Stimulated activated CD4-positive, alpha-beta T cell treated with anti-CD3 and anti-CD28 coated beads, TNF-alpha, amount 100 ng/mL, for 1 hour (primary cell): ENCODE measurements at places on chromosomes 5 and 9.

GRCh38 chr9:123441769-123442168 is 85.8 kb downstream of the CRB2 start:
- no peak for DNase-seq

- no peak for DNase-seq
Measured at GRCh38 chr9:92658611-92659010, 11.3 kb downstream of the IPPK start.

- no peak for DNase-seq
Measured at GRCh38 chr9:105255421-105255820, 11.0 kb downstream of the SLC44A1 start.

DNA sequence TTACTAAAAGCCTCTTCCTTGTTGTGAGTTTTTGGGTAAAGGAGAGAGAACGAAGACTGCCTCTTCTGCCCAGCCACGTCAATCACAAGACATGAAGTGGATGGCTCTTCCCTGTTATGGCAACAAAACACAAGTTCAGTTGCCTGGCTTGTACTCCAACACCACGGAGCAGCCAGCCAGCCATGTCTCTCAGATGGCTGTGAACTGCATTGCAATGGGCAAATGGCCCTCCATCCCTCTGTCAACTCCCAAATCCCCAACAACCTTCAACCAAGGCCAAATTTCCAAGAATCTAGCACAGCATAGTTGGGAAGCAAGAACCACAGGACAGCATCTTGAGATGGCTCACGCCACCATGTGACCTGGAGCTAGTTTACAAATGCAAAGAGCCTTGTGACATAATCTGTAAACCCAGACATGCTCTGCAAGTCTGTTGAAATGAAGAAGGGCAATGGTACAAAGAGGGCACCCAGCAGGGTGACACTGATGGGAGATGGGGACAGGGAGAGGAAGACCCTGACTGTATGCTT is 53.9 kb downstream of the ZNF366 start:
- DNase-seq = no peak

GRCh38 chr9:102428305-102428704 is 566.8 kb upstream of the CYLC2 start:
- no peak for DNase-seq

- DNase-seq = no peak
Measured at GRCh38 chr5:134902071-134902801, 2.7 kb upstream of the PCBD2 start.

DNA sequence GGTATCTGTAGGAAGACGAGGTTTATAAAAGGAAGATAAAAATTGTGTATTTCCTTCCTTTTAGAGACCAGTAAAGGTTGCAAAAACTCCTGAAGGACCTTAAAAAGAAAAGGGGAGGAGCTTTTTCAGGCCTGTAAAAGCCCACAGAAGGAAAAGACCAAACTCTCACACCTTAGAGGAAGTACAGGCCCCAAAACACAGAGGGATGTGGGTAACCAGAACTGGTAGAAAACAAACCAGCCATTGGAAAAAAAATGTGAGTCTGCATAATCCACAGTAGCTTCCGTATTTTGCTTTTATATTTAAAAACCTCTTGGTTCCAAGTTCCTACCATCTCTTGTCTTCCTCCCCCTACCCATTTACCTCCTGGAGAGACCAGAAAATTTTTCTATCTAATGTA is 8.5 kb downstream of the GIN1 start:
- no peak for DNase-seq

- DNase-seq = no peak
Measured at GRCh38 chr5:41921166-41921565, 3.9 kb upstream of the FBXO4 start.

DNA sequence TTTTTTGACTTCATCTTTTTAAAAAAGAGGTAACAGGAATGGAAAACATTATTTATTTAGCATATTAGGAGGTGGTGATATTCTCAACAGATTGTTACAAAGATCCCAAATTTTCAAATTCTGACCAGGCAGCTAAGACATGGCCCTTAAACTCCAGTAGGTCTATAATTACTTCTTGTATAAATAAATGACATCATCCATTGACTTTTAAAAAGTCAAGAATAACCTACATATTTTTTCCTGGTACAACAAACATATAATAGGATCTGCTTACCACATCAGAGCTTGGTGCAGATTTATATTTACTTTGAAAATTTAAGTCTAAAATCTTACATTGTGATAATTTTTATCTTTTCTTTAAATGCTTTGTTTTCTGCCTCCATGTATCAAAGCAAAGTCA is 92.2 kb upstream of the TRPM3 start:
- DNase-seq = no peak

- no peak for DNase-seq
Measured at GRCh38 chr5:14667290-14667689, 2.8 kb downstream of the OTULIN start.

DNA sequence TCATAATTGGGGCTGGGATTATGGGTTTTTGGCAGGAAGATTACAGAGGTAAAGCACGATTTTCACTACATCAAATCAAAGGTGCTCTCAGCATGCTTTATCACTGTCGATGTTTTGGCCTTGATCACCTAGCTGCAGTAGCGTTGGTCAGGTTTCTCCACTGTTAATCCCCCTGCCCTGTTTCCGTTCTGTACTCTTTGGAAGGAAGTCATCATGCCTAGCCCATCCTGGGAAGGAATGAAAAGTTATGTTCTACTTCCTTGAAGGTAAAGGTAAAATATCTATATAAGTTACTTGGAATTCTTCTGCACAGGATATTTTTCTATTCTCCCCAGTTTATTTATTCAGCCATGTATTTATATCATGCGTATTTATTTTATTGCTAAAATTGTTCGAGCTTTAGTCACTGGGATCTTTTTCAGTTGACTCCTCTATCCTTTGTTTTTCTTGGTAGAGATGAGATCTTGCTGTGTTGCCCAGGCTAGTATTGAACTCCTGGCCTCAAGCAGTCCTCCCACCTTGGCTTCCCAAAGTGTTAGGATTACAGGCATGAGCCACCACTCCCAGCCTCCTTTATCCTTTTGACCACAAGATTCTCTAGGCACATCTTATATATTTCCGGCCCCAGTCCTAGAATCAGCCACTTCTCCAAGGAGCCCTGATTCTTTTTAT is 25.3 kb downstream of the FAF2 start:
- no peak for DNase-seq

GRCh38 chr5:130280528-130281217 is 376.4 kb downstream of the CHSY3 start:
- DNase-seq = no peak

DNA sequence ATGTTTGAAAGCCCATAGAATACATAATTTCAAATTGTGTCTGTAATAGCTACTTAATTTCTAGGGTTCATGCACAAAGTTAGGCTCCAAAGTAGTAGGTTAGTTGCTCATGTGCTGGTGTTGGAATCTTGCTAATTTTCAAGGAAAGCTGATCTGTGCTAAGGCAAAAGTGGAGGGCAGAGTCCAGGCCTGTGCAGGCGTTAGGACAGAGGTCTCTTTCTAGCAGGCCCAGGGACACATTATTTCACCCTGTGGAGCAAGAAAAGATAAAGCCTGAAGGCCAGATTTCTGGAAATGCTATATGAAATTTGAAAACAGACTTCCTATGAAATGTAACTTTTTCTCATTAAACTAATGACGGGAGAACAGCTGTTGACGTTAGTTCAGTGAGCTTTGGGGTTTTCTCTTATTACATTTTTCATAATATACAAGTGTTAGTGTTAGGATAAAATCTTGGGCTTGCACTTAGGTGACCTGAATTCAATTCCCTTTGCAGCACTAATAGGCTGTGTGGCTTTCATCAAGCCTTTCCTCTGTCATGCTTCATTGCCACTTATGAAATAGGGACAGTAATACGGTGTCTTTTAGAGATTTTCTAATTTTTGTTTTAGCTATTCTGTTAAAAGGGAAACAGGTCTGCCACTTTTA is 196.7 kb upstream of the HAPLN1 start:
- DNase-seq = no peak

- DNase-seq = no peak
Measured at GRCh38 chr5:58486290-58486689, 4.9 kb upstream of the GAPT start.

DNA sequence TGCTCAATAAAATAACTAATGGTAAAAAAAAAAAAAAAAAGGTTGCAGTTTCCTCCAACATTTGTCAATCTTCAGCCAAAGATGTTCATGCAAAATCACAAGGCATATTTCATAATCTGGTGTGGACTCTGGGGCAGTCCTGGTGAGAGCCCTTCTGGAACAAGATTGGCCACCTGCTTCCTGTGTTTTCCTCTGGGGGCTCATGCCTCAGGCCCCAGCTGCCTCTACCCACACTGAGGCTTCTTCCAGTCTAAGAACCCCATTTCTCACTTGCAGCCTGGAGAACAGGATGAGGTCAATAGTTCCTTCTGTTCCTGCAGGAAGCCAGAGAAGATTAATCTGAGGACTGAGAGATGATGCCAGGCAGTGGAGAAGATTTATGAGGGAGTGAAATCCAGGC is 492.6 kb upstream of the BRINP1 start:
- DNase-seq = no peak

GRCh38 chr9:93223260-93224180 is 39.6 kb downstream of the WNK2 start:
- DNase-seq = no peak

DNA sequence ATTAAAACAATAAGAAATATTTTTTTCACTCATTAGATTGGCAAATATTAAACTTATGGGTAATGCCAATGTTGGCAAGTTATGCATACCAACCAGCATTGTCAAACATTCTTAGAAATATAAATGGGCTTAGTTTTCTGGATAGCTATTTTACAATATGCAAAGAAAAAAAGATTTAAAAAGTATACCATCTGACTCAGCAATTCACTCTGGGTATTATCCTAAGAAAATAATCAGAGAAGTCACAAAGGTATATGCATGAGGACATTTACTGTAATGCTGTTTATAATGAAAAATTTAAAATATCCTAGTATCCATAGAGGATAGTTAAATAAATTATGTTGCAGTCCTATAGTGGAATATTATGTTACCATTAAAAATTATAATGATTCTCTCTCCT is 57.4 kb upstream of the PTPDC1 start:
- DNase-seq = no peak

- no peak for DNase-seq
Measured at GRCh38 chr5:120655828-120656435, 191.8 kb downstream of the PRR16 start.

DNA sequence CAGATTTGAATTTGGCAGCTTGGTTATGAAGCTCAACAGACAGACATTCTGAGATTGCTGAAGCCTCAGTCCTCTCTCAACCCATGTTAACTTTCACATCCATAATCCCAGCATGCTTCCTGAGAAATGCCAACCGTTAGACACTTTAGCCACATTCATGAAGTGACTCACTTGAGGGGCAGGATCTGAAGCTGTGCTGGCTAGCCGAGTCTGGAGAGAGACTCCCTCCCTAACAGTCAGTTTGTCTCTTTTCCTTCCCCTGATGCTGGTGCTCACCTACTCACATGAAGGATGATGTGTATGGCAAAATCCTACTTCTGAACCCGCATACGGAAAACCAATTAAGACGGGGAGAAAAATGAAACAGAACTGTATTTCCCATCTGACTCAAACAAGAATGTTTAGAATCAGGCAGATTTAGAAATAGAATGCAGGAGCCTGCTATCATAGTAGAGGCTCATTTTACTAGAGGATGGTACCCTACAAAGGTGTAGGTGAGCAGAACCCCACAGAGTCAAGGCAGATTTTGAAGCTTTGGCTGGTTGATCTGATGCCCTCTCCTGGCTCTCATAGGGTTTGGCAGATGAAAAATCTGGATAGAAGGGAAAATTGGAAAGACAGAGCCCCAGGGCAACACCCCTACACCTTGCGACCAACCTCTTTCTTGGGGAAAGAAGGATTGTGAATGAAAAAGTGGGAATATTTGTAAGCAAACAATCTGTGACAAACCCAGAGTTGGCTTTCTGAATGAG is 150.9 kb upstream of the LHFPL2 start:
- no peak for DNase-seq

- no peak for DNase-seq
Measured at GRCh38 chr5:134227259-134227658, 1.4 kb upstream of the PPP2CA start.
